Caco-2 (cell line): ENCODE measurements at places on chromosomes 6 and 20.

DNA sequence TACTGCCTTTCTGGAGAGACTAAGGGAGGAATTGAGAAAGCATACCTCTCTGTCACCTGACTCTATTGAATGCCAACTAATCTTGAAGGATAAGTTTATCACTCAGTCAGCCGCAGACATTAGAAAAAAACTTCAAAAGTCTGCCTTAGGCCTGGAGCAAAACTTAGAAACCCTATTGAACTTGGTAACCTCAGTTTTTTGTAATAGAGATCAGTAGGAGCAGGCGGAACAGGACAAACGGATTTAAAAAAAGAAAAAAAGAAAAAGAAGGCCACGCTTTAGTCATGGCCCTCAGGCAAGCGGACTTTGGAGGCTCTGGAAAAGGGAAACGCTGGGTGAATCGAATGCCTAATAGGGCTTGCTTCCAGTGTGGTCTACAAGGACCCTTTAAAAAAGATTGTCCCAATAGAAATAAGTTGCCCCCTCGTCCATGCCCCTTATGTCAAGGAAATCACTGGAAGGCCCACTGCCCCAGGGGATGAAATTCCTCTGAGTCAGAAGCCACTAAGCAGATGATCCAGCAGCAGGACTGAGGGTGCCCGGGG is 43.1 kb upstream of the RNF182 start:
- DNase-seq: no peak

- DNase-seq: no peak
Measured at GRCh38 chr6:47276377-47276776, 33.3 kb downstream of the TNFRSF21 start.

- DNase-seq: no peak
Measured at GRCh38 chr20:16314748-16315159, 258.5 kb downstream of the KIF16B start.

DNA sequence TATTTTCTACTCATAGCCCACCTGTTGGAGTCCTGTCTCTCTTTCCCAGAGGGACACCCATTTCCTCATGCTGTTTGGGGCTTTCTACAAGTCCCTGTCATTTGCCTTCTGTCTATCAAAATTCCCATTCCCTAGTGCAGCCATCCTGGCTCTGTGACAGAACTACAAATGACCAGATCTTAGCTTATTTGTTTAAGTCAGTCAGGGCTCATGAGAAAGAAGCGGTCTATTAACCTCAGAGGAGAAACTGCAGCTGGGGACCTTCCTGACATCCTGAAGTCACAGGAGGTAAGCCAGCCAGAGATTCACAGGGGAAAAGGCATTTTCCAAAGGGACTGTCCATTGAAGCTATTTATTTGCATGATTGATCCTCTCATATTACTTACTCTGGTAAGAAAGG is 1.7 kb upstream of the COL9A1 start:
- DNase-seq: no peak

DNA sequence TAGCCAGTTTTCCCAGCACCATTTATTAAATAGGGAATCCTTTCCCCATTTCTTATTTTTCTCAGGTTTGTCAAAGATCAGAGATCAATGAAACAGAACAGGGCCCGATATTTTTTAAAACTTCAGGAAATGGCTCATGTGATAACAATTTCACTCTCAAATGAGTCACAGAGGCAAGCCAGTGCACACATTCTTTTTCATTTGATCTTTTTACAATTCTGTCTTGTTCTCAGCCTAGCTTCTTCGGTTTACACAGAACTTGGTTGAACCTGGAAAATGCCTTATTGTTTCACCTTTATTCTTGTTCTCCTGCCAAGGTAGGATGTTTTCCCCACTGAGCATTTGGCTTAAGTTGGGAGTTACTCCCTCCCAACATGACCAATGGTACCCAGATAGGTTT is 258.9 kb downstream of the COL12A1 start:
- DNase-seq: no peak

DNA sequence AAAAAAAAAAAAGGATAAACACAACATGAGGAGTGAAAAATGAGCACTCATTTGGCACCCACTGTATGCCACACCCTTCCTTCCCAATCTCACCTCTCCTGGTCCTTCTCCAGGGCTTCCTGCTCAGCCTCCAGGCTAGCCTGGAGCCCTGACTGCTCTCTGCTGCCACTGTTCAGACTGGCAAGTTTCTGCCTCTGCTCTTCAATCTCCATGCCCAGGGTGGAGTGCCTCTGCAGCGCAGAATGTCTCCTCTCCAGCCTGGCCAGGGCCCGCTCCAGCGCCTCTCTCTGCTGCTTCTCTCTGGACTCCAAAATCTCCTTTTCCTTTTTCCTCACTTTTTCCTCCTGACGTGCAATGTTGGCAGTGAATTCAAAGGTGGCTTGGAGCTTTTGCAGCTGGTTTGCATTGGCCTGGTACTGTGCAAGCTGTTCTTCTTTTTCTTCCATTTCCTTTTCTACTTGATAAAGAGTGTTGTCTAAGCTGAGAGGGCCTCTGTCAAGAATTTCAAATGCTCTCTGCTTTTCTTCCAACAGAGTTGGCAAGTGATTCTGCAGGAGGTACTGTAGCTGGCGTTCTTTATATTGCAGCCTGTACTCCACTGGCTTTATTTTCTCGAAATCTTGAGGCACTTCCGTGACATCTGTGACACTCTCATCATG is 194.4 kb downstream of the KIF16B start:
- no peak for DNase-seq

DNA sequence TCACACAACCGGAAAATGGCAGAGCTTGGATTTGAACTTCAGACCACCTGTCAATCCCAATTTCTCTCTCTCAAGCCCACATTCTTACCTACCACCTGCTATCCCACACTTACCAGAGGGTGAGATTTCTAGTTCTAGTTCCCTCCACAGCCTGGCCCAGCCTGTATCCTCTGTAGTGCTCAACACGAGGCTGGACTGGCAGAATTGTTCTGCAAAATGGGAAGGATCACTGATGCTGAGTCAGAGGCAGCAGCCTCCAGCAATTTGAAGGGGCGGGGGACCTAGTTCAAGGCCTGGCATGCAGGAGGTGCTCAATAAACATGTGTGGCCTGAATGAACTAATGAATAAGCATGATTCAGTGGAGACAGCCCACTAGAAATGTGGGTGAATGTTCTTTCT is 53.6 kb upstream of the TTPAL start:
- no peak for DNase-seq

DNA sequence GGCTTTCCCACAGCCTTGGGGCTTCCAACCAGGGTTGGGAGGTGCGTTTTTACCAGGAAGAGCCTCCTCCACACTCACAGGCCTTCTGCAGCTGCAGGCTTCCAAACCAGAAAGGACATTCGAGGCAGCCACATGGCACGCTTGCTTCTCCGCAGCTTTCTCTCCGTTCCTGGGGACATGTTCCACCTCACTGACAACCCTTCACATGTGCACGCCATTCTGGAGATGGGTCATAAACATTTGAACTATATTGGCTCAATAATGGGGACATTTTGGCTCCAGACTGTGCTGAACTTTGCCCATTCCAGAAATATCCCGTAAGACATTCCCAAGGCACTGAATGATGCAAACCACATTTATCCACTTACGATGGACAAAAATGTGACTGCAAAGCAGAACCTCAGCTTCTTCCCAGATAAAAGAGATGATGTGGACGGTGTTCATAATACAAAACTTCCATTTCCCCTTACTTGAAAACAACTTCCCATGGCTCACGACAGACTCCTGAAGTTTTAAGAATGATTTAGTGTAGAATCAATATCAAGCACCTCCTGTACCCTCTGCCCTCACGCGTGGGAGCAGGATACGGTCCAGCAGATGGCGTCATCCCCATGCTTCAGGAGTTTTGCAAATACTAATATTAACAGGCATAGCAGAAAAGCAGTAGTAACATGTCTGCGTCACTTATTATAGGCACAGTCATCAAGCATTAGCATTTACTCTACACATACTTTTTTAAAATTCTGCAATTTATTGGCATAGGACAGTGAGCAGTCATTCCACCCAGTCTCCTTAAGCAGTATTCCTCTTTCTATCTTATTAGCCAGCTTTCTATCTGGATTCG is 25.4 kb upstream of the FOXF2 start:
- no peak for DNase-seq

- no peak for DNase-seq
Measured at GRCh38 chr6:31120151-31120915, at the start of gene CDSN. TSS of gene CDSN (minus strand) at chr6:31120446. CDS start at chr6:31120419, 27 bp downstream.

GRCh38 chr6:169144356-169144755 is 109.3 kb downstream of the THBS2 start:
- no peak for DNase-seq

DNA sequence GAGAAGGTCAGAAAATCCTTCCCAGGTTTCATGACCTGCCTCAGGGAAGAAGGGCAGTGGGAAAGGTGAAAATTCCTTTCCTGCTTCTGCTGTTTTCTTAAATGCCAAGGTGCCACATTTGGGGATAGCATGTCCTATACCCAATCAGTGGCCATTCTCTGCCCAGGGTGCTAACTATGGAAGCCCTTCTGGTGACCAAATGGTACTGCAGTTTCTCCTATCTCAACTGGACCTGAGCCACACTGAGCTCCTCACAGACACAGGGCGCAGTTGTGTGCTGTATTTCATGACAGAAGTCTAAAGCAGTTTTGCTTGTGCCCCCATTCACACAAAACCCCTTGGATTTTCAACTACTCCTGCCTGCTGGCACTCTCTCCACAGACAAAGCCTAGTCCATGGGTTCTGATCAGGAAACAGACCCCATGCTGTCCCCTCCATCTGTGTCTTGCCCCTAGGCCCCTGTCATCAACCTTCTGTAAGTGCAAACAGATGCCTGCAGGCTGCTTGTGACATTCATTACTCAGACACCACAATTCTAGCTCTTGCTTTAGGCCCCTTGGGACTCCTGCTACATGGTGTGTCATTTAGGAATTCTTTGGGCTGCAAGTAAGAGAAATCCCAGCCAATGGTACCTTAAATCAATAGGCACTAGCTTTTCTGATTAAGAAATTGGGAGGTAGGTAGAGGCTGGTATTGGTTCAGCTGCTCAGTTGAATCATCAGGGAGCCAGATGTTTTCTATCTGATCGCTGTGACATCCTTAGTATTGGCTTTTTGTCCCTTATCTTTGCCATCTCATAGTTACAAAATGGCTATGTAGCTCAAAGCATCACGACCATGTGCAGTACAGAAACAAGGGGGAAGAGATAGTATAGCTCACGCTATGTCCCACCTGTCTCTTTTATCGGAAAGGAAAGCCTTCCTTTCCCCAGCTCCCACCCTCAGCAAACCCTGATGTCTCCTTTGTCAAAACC is 147.8 kb downstream of the CD83 start:
- DNase-seq: no peak

DNA sequence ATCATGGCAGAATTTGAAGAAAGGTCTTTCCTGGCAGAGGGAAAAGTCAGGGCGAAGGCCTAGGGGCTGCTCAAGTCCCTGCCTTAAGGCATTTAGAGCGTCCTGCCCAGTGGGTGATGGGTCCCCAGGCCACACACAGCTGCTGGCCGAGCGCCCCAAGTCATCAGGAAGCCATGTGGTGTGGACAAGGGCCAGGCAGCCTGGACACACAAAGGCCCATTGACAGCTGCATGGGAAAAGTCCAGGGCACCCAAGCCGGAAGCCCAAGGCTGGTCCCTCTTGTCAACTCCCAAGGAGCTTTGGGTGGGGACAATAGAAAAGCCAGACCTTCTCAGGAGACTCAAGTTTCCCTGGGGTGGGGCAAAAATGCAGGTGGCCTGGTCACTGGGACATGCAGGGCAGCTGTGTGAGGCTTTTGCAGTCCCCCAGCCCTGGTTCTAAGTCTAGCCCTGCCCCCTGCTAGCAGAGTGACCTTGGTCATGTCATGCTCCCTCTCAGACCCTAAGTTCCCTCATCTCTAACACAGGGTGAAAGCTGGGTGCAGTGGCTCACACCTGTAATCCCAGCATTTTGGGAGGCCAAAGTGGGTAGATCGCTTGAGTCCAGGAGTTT is 44.3 kb upstream of the PTGIS start:
- DNase-seq: no peak

DNA sequence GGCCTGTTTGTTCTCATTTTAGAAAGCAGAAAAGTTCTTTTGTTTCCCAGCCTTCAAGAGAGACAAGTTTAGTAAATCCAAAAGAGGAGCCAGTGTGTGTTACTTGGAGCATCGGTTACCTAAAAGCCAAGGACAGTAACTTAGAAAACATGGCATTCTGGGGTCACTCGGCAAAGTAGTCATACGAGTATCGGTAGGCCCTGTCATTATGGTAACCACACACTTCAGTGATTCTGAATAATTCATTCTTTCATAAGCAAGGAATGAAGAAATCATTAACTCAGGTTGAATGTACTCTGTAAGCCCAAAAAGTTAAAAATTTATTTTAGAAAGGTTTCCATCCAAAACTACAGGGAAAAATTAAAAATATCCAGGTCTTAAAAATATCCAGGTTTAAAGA is 34.0 kb downstream of the CNKSR3 start:
- no peak for DNase-seq

- DNase-seq: no peak
Measured at GRCh38 chr6:14270925-14271788, 153.6 kb downstream of the CD83 start.

DNA sequence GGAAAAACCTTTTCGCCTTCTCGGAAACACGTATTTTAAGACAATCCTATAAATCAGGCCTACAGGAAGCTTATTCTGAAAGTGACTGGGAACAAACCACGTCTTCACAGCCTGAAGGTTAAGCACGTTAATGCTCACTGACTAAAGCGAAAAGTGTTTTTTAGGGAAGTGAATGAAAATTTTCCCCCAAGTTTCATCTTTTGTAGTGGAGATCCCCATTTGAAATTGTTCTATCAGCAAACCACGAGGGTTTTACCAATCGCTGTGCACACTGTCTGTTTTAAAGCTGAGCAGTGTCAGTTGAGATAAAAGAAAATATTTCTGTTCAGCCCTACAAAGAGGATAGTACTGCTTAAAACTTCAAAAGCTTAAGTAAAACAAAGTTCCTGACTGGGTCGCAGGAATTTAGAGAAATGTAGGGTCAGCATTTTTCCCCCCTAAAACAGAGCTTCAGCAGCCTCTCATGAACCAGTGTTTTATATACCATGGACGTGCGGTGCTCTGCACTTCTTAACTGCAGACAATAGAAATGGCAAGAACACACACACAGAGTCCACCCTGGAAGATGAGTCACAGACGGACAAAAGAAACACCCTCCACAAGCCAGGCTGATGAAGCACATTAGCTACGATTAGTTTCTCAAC is 34.9 kb downstream of the SLC22A23 start:
- no peak for DNase-seq

- no peak for DNase-seq
Measured at GRCh38 chr20:58651559-58651945, 469 bp downstream of the STX16 start.

DNA sequence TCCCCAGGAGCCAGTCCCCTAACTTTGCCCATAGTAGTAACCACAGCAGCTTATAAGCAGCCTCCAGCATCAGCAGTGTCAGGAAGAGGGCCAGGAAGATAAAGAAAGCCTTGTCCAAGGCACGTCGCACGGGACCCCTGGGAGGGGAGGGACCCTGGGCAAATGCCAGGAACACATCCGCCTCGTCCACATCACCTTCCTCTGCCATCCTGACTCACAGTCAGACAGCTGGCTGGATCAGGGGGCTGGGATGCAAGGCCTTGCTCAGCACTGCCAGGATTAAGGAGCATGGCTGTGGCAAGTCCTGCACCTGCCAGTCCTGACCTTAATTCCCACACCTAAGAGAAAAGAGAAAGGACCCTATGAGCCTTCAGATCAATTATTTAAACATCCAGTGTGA is 11.5 kb upstream of the ZBTB22 start:
- DNase-seq: no peak
